NCI-H2029 (cell line): ENCODE measurements at places on chromosomes 16 and 17.

DNA sequence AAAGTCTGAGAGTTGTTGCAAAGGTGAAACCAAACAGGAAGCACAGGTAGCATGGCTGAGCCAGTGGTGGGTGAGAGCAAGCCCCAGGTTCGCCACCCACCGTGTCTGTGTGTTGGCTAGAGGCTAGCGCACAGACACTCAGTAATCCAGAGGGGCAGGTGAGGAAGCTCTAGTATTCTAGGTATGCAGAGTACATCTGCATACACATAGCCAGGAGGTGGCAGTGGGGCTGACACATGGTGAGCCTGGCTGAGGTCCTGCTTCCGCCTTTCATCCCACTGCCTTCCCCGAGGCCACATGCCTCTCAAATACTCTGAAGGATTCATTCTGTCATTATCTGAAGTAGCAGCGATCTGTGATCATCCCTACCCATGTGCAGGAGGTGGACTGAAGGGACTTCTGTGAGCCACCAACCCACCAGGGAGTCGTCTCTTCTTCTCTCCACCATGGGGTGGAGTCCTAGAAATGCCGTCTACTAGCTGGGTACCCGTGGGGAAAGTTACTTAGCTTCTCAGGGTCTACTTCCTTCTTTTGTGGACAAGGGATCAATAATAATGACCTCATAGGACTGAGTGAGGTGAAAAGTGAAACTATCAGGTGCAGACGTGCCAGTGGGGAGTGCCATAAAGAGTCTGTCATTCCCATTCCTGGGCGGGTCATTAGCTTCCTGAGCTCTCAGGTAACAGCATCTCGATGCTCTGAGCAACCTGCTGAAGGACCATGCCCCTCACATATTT is 36.0 kb upstream of the ICAM2 start:
- DNase-seq: no peak

- no peak for DNase-seq
Observed at GRCh38 chr17:61878984-61879612, 15.8 kb upstream of the BRIP1 start.

DNA sequence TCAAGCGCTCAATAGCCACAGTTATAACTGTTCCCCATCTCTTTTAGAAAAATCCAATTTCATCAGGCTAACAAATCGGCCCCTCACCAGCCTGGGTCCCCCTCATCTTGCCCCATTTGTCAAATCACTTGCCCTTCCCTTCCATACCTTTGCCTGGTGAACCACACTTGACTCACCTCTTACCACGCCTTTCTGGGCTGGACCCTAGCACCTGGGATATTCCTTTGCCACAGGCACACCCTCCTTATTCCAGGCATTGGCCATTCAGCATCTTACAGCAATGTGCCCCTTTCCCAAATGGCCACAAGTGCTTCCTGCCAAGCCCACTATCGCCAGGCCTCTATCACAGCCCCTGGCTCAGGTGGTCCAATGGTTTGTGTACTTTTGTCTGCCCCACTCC is 14.9 kb downstream of the CMTM4 start:
- DNase-seq: no peak

- no peak for DNase-seq
Observed at GRCh38 chr17:6327007-6327406, 107.9 kb downstream of the AIPL1 start.

GRCh38 chr16:83530293-83530692 is 277.5 kb upstream of the HSBP1 start:
- DNase-seq: no peak

- DNase-seq: no peak
Observed at GRCh38 chr16:78094998-78095397, 4.5 kb upstream of the WWOX start.

DNA sequence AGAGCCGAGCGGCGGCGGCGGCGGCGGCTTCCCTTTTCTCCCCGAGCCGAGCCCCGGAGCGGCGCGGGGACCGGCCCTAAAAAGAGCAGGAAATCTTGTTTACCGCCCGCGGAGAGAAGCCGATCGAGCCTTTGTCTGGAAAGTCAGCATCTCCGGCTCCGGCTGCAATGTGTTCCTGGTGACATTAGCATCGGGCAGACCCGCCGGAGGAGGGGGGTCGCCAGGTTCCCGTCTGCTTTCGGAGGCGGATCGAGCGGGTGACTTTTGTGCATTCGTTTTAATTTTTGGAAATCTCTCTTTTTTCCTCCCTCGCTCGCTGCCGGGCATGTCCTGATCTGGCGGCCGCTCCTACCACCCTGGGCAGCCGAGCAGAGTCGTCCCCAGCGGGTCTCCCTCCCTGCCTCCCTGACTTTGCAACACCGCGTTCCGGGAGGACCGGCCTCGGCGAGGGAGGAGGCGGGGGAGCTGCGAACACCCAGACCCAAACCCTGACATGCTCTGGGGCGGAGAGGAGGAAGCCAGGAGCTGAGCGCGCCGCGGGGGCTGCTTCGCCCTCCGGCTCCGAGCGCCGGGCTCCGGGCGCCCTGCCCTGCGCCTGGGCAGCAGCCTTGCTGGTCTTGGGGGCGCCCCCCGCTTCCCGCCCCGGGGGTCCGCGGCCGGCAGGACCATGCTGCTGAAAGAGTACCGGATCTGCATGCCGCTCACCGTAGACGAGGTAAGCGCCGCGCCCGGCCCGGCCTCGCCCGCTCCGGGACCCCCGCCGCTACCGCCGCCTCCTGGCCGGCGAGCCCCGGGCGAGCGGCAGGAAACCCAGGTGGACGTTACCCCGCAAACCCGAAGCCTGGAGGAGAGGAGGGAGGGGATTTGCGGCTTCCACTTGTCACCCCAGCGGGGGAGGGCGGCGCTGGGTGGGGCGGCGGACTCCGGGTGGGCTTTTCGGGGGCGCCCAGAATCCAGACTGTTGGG is 690 bp downstream of the PITPNC1 start:
- no peak for DNase-seq

- no peak for DNase-seq
Observed at GRCh38 chr16:68798398-68798797, 44.9 kb upstream of the TANGO6 start.

DNA sequence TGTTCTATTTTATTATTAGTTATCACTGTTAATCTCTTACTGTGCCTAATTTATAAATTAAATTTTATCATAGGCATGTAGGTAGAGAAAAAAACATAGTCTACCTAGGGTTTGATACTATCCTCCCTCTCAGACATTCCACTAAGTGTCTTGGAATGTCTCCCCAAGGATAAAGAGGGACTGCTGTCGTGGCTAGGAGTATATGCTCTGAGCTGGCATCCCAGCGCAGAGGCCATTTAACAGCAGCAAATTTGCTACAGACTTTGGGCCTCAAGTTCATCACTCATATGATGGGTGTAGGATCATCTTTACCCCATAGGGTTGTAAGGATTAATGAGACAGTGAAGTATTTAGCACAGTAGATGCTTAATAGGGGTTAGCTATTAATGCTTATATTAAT is 56.7 kb downstream of the ZFHX3 start:
- DNase-seq: no peak

- DNase-seq: no peak
Observed at GRCh38 chr17:57285701-57286100, 29.4 kb downstream of the MSI2 start.

DNA sequence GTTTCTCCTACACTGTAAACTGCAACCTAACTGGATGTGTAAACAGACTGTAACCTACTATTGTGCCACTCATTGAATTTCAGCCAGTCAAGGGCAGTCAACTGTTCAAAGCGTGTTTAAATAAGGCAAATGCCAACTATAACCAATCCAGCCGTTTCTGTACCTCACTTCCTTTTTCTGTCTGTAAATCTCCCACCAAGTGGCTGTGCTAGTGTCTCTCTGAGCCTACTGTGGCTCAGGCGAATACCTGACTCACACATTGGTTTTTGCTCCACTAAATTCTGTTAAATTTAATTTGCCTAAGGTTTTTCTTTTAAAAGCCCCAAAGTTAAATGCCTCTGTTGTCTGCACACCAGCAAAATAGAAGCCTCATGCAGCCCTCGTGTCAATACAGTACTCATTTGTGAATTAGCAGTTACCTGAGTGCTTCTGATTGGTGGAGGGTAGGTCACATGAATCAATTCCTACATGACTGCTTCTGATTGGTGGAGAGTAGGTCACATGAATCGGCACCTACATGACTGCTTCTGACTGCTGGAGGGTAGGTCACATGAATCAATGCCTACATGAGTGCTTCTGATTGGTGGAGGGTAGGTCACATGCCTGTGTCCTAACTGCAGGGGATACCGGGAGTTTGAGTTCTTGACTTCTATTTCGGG is 31.1 kb upstream of the CCR7 start:
- peak; percentile 44 for DNase-seq

- no peak for DNase-seq
Observed at GRCh38 chr17:29242790-29243189, 3.9 kb upstream of the CRYBA1 start.

- peak; percentile 89 for DNase-seq
Observed at GRCh38 chr17:45147581-45148182, 593 bp upstream of the HEXIM1 start.

DNA sequence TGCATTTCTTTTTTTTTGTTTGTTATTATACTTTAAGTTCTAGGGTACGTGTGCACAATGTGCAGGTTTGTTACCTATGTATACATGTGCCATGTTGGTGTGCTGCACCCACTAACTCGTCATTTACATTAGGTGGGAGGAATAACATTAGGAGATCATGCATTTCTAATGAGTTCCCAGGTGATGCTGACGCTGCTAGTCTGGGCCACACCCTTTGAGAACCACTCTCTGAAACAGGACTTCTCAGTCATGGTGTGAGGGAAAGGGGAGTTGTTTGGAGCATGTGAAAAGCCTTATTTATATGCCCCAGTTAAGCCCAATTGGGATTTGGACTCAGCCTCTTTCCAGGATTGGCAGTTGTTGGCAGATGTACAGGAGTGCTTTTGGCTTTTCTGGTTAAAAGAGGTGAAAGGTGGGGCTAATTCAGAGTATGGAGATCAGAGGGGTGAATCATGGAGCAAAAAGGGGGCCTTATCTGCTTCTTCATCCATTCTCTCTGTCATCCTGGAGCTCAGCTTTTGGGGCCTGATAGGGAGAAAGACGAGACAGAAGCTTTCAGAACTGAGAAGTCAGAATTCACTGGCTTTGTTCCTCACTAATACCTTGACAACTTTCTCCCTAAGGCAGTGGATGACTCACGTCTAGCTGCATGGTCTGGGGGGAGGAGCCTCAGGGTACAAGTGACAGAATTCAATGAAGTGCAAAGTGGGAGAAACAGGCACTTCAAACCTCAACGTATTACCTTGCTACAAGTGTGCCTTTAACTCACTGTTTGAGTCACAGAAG is 180.0 kb upstream of the CACNG3 start:
- DNase-seq: no peak

DNA sequence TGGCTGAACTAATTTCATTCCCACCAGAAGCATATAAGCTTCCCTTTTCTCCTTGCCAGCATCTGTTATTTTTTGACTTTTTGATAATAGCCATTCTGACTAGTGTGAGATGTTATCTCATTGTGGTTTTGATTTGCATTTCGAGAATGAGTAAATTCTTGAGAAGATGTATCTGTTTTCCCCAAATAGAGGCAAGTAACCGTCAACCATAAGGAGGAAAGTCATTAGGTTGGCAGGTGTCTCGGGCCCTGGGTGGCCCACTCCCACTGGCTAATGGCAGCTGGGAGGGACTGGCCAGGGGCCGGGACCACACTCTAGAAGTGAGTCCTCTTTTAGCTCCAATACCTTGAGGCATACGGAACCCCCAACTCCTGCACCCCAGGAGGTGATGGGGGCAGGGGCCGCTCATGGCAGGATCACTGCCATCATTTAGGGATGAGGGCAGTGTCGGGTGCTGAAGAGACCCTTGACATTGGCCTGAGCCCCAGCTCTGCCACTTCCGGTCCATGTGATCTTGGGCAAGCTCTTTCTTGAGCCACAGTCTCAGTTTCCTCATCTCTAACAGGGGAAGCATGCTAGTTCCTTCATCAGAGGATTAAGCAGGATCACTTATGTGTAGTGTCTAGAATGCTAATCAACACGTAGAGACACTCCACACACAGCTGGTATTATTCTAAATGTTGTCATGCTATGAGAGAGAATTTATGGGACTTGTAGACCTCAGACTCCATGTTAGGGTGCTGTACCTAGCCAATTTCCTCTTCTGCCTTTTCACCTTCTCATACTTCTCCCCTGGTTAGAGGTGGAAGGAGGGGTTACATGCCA is 44.3 kb downstream of the RGS9 start:
- DNase-seq: no peak

DNA sequence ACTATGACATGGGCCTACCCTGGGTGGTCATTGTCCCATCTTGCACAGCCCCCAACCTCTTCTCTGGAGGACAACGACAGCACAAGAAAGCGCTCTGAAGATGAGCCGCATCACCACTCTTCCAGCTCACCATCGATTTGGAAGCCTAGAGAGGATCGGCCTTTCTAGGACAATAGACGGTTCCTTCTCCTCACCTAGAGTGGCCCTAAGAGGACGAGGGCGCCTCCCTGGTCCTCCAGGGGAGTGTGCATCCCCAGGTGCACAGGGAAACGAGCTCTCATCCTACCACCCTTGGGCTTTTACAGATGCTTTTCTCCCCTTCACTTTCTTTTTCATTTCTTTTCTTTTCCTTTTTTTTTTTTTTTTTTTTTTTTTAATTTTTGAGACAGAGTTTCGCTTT is 20.3 kb upstream of the SLC52A1 start:
- no peak for DNase-seq

GRCh38 chr17:50585346-50585745 is 24.8 kb downstream of the CACNA1G start:
- no peak for DNase-seq

DNA sequence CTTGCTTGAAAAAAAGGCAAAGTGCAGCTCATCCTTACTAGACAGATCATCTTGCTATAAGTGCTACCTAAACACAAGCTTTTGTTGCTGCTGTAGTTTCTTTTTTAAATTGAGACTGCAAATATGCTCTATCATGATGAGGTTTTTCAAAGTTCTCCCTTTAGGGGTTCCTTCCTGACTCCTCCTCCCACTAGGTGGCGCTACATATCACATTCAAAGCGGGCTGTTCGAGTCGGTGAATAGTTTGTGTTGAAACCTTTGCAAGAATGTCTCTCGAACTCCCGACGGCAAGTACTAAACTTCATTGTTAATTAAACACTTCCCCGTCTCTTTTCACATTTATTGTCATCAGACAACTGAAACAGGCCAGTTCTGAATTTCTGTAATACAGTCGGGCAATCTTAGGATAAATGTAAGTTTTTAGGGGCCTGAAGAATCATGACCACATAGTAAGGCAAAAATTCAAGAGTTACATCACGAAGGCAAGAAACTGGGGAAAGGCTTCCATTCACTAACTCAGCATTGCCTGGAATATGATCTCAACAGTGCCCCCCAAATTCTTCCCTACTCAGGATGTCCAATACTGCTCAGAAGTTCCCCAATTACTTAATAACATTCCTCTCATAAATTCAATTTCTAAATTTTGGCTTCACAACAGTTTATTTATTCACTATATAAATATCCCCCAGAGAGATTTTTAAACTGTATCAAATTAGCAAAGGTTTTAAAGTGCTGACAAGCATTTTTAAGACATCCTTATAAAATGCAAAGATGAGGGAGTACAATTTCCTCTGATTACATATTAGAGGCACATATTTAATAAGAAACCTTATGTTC is 6.7 kb downstream of the HS3ST3A1 start:
- peak; percentile 3 for DNase-seq
